Skeletal muscle cell (primary cell): ENCODE measurements at places on chromosomes 4 and X.

DNA sequence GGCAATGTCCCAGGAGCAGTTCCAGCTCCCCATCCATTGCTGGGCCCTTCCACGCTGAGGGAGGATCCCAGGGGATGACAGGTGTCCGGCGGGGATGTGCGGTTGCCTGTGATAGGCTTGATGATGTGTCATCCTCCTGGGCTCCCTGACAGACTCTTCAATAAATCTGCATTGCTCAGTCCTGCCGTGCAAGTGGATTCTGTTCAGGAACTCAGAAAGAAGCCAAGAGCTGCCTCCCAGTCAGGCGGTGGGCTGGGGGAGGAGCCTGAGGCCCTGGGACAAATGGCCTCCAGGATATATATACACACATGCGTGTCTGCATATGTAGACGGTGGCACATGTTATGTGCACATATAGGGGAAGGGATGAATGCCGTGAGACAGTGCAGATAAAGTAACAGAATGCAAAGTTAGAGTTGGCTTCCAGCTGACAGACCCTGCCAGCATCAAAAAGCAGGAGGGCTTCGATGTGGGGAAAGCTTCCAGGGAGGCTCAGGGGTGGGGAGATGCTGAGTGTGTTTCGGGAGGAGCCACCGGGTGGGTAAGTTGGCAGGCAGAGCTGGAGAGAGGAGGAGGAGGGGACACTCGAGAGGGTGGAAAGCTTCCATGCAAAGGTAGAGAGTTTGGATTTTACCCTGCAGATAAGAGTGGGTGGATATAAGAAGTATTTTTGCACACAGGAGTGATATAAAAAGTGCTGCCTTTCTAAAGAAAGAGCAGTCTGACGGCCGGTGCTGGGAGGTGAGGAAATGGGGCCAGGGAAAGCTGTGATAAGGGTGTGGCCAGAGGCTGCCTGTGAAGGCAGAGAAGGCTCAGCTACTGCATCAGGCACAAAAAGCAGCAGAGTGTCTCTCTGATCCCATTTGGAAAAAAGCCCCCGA, 28.5 kb upstream of the CRMP1 start:
- no peak for DNase-seq

DNA sequence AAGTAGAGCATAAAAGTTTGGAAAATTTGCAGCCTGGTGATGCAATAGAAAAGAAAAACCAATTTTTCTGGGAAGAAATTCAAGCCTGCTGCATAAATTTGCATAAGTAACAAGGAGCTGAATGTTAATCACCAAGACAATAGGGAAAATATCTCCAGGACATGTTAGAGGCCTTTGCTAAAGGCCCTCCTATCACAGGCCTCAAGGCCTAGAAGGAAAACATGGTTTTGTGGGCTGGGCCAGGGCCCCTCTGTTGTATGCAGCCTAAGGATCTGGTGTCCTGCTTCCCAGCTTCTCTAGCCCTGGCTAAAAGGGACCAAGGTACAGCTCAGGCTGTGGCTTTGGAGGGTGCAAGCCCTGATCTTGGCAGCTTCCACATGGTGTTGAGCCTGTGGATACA, 6.2 kb upstream of the RTL3 start:
- no peak for DNase-seq

GRCh38 chr4:78880874-78881492, 58.3 kb downstream of the PAQR3 start:
- no peak for DNase-seq

- DNase-seq: no peak
Observed at GRCh38 chrX:111759686-111760085, 78.7 kb downstream of the ALG13 start.

- DNase-seq: no peak
Observed at GRCh38 chrX:42087960-42088359, 164.6 kb upstream of the CASK start.

DNA sequence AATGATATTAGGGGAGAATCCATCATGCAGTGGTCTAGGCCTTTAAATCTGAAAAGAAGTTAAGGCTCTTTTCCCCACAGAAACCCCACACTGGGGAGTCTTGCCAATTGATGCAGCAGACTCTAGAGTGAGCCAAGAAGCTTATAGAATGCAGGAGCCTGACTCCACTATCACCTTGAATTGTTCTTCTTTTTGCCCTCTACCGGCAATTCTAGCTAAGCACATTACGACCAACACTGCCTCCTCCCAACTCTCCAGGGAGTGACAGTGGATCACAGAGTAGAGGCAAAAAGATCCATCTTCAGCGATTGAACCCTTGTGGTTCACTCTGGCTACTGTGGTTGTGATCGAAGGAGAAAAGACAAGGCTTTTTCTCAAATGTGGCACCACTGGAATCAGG, 331.5 kb downstream of the NKX6-1 start:
- no peak for DNase-seq

- DNase-seq: no peak
Observed at GRCh38 chr4:105671301-105671700, 37.2 kb downstream of the INTS12 start.

DNA sequence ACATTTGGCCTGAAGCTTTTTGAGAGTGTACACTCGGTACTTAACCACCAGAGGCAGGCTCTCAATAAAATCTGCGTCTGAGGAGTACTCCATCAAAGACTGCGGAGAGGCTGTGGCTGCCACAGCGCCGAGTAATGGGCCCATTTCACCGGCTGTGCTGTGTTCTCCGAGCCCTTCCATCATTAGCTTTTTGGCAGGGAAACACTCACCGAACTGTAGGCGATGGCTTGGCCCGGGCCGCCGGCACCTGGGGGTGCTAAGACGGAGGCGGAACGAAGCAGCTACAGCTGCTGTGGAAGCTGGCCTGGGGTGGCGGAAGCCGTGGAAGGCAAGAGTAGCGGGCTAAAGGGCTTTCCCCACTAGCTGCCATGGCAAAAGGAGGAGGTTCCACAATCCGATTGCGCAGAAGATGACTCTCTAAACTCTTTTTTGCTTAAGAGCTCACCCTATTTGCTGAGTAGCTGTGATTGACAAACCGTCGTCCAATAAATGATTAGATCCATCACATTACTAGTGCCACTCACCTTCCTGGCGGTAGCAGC, 48.5 kb upstream of the PABPC1L2A start:
- no peak for DNase-seq

DNA sequence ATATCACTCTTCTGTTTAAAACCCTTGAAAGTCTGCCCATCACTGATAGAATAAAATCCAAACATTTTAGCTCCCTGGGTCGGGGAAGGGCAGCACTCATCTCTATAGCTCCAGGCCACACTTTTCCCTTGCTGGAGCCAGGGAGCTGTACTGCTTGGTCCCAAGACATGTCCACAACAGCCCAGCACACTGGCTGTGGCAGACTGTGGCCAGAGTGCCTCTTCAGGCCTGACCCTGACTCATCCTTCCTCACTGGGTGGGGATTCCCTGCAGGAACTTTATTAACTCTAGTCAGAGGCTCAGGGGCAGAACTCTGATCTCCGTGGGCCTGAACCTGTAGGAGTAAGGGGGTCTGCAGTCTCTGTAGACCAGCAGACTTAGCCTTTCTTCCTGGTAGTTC, 69.8 kb upstream of the CAPN6 start:
- DNase-seq: no peak

GRCh38 chr4:154741922-154742850, 1.6 kb upstream of the LRAT start:
- no peak for DNase-seq

GRCh38 chrX:68532831-68533533, 34.1 kb downstream of the YIPF6 start:
- DNase-seq: peak; percentile 18

GRCh38 chr4:2933566-2934076, 29.6 kb downstream of the NOP14 start:
- DNase-seq: no peak

DNA sequence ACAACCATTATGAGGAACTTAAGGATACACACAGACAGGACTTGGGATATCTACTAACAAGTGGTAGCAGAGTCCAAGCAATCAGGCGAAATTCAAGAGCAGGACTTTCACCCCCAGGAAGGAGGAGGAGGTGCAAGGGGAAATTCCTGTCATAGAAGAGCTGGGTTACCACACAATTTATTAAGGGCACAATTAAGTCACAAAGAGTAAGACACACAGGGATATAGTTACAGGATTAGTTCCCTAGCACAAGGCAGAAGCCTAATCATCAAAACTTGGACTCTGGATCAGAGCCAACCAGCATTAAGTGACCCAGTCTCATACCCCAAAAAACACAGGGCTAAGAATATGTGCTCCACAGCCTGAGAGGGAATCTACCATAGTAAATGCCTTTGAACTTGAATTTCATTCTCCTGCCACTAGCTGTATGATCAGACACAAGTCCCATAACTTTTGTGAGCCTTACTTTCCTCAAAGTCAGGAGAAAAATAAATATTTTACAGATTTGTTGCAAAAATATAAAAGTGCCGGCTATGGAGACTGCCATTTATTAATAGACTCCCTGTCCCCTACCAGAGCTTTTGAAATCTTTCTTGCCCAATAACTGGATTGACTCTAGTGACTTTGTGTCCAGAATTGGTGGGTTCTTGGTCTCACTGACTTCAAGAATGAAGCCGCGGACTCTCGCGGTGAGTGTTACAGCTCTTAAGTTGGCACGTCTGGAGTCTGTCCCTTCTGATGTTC, 87.0 kb downstream of the SYNPO2 start:
- no peak for DNase-seq

- DNase-seq: no peak
Observed at GRCh38 chrX:156002507-156002906, 5.0 kb downstream of the IL9R start.

GRCh38 chr4:110046588-110047049, 133.9 kb downstream of the EGF start:
- no peak for DNase-seq

- DNase-seq: no peak
Observed at GRCh38 chrX:69311936-69312670, 146.8 kb upstream of the PJA1 start.

- DNase-seq: no peak
Observed at GRCh38 chrX:153057281-153057680, 1.0 kb downstream of the PNMA3 start.

DNA sequence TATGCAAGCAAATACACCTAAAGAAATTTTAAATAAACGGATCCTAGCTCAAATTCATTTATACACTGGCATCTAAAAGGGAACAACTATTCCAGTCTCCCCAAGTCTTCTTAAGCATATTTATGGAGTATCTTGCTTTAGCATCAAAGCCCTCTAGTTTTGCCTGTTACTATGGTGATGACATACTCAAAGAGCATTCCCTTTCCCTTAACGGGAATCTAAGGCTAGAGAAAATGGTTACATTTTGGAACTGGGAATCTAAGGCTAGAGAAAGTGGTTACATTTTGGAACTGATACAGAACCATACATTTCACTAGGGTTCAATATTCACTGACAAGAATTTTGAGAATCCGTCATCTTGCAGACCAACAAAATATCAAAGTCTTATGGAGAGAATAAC, 271.2 kb downstream of the CHIC1 start:
- no peak for DNase-seq

DNA sequence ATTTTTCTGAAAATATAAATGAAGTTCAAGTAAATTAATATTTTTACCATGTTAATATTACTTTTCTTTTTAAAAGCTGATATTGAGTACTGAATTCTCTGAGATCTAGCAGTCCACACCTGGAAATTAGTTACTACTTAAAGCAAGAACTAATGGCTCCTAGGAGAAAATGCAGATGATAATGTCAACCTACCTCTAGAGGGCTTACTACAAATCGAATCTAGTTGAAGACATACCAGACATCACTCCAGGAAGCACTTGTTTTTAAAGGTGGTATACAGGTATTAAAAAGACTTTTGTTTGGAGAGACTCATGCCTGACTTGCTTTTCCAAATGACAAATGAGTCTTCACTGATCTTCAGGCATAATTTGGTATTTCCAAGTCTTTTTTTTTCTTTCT, 516.4 kb upstream of the BOD1L1 start:
- DNase-seq: no peak

DNA sequence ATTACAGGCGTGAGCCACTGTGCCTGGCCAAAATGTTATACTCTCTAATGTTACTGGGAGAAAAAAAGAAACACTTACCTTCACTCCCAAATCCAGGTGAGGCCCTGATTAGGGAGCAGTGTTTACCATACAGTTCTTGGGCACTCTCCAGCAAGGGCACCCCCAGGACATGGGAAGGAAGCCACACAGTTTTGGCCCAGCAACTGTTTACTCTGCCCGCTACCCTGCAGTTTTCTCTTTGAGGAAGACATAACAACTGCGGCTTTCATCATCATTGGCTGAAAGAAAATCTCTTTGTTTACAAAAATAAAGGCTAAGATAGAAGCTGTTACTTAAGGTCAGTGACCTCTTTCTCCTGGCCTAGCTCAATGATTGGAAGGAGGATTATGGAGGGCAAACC, 145.5 kb upstream of the DUSP21 start:
- DNase-seq: no peak

GRCh38 chr4:147791865-147792264, 60.0 kb downstream of the ARHGAP10 start:
- peak; percentile 63 for DNase-seq

GRCh38 chr4:182354867-182355266, 111.7 kb downstream of the TENM3 start:
- peak; percentile 60 for DNase-seq

GRCh38 chr4:69708211-69708610, 52.2 kb downstream of the SULT1B1 start:
- no peak for DNase-seq

- DNase-seq: no peak
Observed at GRCh38 chrX:63128509-63128908, 222.6 kb downstream of the SPIN4 start.

GRCh38 chrX:153774576-153775292, 6.1 kb upstream of the SRPK3 start:
- DNase-seq: no peak

- no peak for DNase-seq
Observed at GRCh38 chrX:137178392-137178791, 144.6 kb upstream of the GPR101 start.

DNA sequence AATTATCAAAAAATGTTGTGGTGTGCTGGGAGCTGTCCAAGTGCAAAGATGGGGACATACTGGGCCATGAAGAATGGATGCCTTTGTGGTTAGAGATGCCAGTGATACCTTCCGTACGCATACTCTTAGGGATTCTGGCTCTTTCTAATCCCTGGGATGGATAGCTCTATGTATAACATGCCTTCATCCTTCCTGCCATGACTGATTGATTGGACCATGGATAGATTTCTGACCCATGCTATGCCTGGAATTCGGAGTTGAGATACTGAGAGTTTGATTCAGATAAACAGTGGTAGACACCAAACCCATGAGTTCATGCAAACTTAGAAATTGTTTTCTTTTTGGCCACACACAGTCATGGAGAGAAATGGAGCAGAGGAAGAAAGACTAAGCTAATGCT, 147.2 kb upstream of the WDFY3 start:
- no peak for DNase-seq
